ENCODE measurements at places on chromosomes 2 and 18.

DNA sequence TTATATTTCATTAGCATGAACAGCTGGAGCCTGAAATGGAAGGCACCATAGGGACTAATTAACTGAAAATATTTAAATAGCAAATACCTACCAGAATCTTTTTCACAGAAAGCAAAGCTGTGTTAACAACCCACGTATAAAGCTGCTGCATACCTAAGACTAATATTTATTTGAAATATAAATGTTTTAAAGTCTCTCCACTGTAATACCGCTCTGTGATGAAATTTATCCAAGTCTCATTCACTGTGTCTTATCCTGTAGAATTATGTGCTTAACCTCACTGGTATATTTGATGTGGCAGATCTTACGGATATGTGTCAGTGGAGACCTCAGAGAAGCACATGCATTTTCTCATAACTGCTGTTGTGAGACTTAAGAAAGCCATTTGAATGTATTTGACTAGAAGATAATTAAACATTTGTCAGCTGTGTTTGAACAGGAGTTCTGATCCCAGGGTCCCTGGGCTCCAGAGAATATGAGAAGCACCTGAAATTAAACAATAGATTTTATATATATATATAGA is 373.3 kb downstream of the ZNF804A start:
- no peaks in the 10 kb centered on the region for H3K4me1 ChIP-seq
- H3K27ac ChIP-seq: no peak overlapping the region
- H3K27me3 ChIP-seq: no peaks in the 10 kb centered on the region
- H3K4me3 ChIP-seq: no peak overlapping the region
- DNase-seq: no peak

DNA sequence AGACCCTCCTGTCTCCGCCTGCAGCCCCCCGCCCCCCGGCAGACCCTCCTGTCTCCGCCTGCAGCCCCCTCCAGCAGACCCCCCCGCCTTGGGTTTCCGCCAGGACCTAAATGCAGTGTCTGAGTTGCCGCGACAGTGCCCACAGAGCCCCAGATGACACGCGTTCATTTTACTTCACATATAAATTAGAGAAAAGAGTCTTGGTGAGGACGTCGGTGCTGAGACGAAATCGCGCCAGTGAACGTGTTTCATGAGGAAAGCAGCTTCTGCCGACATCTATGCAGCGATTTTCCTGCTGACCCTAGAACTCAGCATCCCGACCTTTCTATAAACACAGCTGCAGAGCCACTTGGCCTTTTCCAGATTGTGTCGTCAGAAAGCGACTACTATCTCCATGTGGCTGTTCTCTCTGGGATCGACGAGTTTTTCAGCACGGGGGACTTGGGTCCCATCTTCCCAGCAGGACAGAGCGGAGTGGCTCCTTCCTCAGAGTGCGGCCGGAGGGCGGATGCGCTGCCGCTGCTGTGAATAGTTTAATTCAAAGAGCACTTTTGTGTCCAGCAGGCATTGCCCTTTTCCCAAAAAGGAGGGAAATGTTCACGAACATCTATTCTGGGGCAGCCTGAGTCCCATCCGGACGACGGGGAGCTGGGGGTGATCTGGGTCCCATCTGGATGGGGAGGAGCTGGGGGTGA is 136.7 kb downstream of the NFATC1 start:
- no peak overlapping the region for H3K27ac ChIP-seq
- no peaks in the 10 kb centered on the region for H3K36me3 ChIP-seq
- no peaks in the 10 kb centered on the region for H3K4me1 ChIP-seq

DNA sequence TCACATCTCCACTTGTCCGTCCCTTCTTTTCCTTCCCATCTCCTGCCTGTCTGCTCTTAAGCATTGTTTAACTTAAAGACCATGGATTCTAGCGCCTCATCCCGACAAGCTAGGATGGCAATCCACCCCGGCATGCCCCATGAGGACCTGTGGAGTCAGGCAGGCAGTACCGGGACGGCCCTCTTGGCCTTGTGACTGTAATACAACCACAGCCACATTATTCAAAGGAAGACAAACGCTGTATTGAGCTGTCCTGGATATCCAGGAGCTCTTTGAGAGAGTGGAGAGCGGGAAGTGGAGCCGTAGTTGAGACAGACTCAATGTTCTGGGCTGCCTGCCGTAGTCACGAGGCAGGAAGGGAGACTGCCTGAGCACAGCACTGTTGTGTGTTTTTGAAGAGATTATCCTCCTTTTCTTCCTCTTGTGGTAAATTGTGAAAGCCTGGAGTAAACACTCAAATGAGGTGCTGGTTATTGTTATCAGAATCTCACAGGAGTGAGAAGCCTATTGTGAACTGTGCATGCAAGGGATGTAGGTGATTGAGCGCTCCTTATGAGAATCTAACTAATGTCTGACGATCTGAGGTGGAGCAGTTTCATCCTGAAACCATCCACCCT is 929.8 kb upstream of the CNTNAP5 start:
- H3K4me3 ChIP-seq: no peak overlapping the region
- no peaks in the 10 kb centered on the region for H3K4me1 ChIP-seq
- H3K27me3 ChIP-seq: no peaks in the 10 kb centered on the region

DNA sequence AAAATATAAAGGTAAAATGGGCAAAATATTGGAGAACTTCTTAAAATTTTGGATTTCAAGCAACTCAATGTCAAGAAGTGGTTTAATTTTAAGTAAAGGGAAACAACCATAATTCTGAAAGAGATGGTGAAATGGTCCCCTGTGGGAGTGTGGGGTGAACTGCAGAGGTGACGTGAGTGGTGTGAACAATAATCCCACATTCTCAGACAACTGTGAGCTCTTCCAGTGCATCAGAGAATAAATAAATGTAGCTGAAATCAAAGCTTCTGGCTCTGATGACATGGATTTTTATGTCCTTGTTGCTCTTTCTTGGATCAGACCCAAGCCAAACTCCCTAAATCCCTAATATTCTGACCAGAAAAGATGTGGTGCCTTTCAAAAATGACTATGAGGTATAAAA is 672.7 kb downstream of the ZEB2 start:
- no peaks in the 10 kb centered on the region for H3K36me3 ChIP-seq
- no peaks in the 10 kb centered on the region for H3K4me1 ChIP-seq
- no peak overlapping the region for H3K4me3 ChIP-seq
- no peak for DNase-seq

DNA sequence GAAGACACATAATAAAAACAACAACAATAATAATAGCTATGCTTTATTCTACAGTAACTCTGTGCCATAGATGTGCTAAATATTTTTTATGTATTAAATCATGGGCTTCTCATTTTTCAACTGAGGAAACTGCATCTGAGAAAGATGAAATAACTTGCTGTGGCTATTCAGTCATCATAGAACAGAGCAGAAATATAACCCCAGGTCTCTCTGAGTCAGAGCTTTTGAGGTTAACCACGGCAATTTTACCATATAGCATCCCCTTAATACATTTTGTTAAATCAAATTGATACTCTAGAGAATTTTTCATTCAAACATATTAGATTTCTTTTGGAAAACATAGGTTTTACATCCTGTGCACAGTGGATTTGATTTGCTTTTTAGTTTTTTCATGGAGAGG is 586.6 kb upstream of the KLHL29 start:
- DNase-seq: no peak
- no peaks in the 10 kb centered on the region for H3K27me3 ChIP-seq
- no peak overlapping the region for H3K27ac ChIP-seq
- no peak overlapping the region for H3K4me3 ChIP-seq
- no peaks in the 10 kb centered on the region for H3K4me1 ChIP-seq

DNA sequence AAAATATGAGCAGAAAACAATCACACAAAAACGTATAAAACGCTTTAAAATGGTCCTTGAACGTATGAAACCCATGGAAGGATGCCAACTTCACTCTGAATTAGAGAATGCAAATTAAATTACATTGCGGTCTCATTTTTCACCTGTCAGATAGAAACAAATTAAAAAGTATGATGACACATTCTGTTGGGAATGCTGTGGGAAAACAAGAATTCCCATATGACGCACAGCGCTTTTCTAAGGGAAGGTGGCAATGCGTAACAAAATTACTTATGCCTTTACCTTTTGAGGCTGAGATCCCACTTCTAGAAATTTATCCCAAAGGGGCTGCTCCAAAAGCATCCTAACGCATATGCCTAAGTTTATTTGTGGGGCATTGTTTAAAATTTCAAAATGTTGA is 3.8 kb upstream of the RPS7 start:
- H3K36me3 ChIP-seq: no peaks in the 10 kb centered on the region
- no peak overlapping the region for H3K27ac ChIP-seq

DNA sequence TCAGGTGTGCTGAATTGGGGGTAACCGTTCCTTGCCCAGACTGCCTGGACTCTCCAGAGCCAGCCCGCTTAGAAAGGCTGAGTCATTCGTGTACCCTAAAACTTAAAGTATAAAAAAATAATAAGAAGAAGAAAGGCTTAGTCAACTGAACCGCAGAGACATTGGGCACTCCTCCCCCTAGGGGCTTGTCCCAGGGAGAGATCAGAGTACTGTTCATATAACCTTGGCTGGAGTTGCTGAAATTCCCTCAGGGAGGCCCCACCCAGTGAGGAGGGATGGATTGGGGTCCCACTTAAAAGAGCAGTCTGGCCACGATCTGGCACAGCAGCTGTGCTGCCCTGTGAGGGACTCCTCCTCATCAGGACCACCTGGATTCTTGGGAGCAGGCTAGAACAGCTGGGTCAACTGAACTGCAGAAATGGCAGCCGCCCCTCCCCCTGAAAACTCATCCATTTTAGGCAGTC is 37.2 kb downstream of the ANKRD12 start:
- no peaks in the 10 kb centered on the region for H3K27me3 ChIP-seq
- peaks cover 5% of the 10 kb centered on the region for H3K4me1 ChIP-seq
- H3K36me3 ChIP-seq: no peaks in the 10 kb centered on the region
- H3K27ac ChIP-seq: no peak overlapping the region

Data from endothelial cell of umbilical vein (primary cell).